Uterus (tissue), 4 donors: ENCODE measurements at places on chromosomes 1 and 21. TPM values are rescaled to one million over a fixed set of nuclear protein-coding genes. Genes with fewer than 3 reads are reported as not detected.

Gene TUT4
- total RNA-seq: 138 TPM

- DNase-seq: no peak
These were observed 149.7 kb upstream of the RRP15 start for GRCh38 chr1:218135371-218135770.

DNA sequence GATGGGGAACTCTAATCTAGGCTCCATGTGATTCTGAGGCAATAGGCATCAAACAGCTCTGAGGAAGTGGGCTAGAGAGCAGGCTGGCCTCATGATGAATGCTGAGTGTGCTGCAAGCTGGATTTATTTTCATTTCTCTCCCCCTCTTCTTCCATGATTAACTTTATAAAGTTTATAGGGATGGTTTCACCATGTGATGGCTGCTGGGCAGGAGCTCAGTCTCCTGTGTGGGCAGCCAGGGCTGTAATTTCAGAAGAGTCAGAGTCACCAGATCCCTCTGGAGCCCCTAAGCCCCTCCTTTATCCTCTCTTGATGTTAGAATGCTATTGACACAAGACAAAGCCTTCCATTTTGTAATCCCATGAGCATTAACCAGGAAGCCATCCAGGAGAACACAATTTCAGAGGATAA lies 143.6 kb downstream of the CNIH3 start:
- no peak for DNase-seq

GRCh38 chr1:55326496-55327243 lies 111.5 kb upstream of the USP24 start:
- DNase-seq: no peak

GRCh38 chr1:232613752-232614381 lies 16.1 kb downstream of the SIPA1L2 start:
- DNase-seq: no peak

GRCh38 chr1:59045137-59045536 lies 251.8 kb upstream of the FGGY start:
- no peak for DNase-seq
